ENCODE measurements at places on chromosomes 16 and 17. TPM values are rescaled to one million over a fixed set of nuclear protein-coding genes. Genes with fewer than 3 reads are reported as not detected.

Gene BRIP1
- 9.4 TPM for total RNA-seq

Gene KIF2B
- total RNA-seq, result not detected

DNA sequence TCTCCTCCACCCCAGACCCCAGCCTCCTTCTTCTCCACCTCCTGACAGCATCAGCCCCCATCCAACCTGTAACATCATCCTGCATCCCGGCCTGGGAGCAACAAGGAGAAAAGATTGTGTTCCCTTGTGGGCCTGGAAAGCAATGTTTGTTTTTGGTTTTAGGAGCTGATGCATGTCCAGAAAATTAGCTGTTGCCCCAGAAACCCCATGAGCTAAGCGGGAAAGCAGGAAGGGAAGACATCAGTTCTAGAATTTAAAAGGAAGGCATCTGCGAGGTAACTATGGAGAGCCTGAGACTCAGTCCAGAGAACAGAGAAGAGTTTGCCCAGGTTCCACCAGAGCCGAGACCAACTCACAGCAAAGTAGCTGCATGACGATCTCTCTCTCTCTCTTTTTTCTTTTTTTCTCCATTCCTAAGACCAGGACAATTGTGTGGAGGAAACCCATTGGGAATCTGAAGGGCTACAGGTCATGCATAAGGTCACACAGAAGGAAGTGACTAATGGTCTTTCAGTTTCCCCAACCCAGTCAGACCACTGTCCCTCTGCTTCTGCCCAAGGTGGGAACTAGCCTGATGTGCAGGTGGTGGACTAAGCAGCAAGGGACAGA lies 124.4 kb downstream of the SLC39A11 start:
- no peak for DNase-seq

DNA sequence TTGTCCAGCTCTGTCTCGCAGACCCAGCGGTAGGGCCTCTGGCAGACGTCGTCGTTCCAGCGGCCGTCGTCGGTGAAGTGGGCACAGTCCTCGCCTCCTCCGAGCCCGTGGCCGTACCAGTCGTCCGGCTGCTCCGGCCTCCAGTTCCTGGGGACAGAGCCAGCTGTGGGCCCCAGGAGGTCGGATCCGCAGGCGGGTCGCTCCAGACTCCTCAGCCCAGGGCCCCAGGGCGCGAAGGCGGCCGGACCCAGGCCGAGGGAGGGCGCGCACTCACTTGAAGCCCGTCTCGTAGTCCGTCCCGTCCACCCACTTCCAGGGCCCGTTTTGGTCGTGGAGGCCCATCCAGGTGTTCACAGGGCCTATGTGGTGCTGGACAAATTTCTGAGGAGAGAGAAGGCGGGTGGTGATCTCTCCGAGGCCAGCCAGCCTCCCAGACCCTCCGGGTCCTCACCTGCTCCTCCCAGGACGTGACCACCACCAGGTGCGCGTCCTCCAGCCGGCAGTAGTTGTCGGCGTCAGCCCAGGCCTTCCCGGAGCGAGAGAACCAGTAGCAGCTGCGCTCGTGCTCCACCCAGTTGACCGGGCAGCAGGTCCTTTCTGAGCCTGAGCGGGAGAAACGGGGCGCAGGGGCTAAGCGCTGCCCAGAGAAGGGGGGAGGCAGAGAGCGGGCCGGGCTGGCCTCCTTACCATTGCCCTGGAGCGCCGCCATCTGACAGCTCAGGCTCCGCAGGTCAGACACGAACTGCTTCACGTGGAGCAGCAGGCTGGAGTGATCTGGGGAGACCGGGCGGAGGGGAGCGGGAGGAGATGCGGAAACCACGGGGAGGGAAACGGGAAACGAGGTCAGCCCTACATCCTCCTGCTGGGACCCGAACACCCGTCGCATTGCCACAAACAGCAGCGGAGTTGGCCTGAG lies 5.2 kb downstream of the ASGR1 start:
- no peak for DNase-seq

DNA sequence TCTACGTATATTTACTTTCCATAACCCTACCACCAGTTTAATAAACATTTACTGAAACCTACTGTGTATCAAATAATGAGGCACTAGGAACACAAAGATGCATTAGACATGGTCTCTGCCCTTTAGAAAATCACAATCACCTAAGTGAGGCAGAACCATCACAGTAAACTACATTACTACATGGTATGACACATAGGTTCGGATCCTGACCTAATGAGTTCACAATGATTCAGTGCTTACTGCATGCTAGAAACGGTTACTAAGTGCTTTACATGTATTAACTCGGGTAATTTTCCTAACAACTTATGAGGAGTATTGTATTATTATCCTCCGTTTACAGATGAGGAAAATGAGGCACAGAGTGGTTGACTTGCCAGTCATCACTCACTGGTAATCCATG lies 5.2 kb upstream of the SYNRG start:
- DNase-seq, result no peak

DNA sequence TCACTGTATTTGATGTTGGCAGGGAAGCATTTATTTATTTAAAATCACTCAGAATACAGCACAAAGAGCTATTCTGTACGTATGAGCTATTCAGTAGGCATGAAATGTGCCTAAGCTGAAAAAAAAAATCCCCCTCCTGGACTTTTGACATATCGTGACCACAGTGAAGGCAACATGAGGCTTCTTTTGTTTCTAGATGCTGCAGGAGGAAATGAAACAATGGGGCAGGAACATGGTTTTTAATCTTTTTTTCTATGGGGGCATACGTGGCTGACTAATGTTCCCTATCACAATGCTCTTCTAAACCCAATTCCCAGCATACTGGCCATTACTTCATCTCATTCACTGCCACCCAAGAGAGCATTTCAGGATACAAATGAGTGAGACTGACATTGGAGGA lies 191.0 kb upstream of the PMFBP1 start:
- DNase-seq, result no peak

DNA sequence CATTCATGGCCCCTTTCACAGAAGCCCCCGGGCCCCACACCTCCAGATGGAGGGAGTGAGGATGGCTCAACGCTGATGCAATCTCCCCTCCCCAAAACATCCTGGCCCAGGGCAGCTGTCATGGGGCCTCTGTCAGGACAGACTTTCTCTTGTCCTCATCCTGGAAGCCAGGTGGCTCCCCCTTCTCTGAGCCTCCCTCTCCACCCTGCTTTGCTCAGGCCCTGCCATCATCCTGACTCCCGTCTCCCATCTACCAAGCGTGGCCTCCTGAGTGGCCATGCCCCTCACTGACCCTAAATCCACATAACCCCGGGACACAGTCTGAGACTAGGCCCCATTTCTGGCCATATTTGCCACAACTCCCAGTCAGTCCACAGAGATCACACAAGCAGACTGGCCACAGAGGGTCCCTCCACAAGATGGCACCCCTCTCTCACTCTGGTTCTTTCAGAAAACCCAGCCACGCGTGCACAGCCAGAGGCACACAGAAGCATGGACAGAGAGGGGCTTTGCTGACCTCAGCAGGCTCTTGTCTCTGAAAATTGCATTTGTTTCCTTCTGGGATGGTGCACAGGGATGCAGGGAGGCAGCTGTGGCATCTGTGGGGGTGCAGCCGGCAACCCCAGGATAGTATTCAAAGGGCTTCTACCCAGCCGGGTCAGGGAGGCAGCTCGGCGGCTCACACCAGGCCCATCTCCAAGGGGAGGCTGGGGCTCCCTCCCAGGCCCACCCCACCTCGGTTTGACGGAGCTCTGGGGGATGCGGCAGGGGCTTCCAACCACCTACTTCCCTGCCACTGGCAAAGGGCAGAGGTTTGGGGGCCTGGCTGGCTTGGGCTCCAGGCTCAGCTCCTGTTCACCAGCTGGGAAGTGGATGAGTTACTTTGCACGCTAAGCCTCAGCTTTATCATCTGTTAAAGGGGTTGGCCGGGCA lies 16.9 kb downstream of the DOC2B start:
- peak; percentile 10 for DNase-seq

DNA sequence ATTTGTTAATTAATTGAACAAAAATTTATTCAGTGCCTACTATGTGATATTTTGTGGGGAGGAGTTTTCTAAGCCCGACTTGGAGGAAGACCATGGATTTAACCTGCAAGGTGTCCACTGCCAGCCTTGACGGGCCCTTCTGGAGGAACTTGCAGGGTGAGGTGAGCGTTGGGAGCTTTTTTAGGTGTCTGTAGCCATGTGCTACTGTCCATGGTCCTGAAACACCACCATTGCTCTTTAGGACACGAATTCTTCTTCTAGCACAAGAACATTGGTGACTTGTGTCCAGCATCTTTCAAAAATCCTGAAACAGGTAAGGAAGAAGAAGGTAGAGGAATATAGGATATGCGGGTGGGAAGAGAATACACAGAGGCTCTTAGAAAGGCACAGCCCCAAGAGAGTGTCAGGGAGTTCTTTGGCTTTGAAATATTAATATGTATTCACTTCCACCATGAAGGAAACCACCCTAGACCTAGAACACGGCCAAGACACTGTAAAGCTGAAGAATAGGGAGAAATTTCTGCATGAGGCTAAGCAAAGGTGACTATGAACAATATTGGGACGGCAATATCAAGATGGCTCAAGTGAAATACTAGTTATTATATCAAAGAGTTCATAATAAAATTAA lies 27.9 kb upstream of the OR4D1 start:
- DNase-seq, result no peak

DNA sequence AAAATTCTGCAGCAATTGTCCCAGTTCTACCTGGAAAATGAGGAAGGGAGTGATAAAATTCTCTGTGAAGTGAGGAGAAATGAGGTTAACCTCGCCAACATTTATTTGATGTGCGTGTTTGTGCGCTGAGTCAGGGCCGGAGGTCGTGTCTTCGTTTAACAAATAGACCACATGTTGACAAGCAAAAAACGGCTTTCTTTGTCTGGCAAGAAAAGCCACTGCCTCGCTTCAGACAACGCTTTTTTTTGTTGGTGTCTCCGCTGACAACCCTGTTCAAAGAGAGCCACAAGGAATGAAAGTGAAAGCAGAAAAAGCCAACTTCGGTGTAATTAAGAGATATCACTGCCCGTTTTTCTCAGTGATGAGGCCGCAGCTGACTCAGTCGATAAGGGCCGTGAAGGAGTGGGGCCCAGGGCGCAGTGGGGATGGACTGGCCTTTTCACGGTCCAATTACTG lies 510.6 kb downstream of the CDH13 start:
- DNase-seq, result no peak
